CD4-positive, alpha-beta T cell treated with Interleukin-17A for 1 hour (primary cell): ENCODE measurements at places on chromosomes 7 and 10.

DNA sequence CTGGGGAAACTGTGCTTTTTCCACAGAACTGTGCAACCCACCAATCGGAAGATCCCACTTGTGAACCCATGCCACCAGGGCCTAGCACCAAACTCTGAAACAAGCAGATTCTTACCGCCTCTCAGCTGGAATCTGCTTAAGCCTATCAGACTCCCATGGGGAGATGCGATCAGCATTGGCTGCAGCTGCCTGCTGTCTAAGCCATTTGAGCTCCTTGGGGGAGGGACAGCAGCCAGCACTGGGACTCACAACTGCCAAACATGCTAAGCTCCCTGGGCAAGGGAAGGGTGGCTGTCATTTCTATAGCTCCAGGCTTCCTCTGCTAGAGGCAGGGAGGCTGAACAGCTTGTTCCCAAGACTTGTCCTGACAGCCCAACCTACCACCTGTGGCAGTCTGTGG is 283.8 kb downstream of the CDK14 start:
- DNase-seq, result no peak

DNA sequence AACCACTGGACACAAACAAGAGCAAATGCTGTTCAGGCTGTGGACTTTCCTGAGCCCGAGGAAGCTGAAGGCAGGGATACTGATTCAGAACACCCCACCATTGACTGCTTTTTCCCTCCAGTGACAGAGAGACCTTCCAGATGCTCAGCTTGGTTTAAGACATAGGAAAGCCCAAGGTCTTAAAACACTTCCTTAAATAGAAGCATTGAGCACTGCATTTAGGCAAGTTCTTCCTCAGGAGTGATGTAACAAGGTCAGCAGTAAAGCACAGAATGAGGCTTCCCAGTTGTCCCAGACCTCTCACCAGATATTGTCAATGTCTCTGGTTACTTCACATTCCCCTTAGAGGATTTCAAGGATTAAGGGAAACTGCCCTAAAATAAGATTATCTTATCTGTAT is 19.6 kb upstream of the CDCA7L start:
- no peak for DNase-seq

DNA sequence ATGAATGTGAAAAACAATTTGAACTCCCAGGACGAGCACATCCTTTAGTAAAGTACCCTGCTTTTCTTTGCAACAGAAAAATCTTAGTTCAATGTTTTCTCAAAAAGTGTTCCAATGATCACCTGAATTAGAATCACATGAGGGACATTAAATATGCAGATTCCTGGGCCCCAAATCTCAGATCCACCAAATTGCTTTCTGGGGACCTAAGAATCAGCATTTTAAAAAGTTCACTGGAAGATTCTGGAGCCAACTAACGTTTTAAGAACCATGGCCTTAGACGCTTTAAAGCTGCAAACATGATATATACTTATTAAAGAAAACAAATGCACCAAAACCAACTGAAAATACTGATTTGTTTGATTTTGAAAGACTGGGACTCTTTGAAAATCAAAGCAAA is 143.4 kb upstream of the TMEM168 start:
- DNase-seq, result no peak

DNA sequence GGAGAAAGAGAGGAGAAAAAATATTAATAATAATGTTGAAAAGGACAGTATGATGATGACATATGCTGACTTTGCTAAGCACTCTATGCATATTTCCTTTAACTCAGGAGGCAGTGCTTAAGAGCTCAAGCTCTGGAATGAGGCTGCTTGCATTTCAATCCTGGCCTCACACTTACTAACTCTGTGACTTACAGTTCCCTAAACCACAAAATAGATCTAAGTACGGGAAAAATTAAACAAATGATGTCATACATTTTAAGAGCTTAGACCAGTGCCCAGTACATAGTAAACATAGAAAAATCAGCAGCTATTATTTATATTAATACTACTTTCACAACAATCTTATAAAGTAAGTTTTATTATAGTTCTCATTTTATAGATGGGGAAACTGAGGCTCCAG is 61.3 kb downstream of the GFRA1 start:
- DNase-seq, result no peak

- no peak for DNase-seq
Observed at GRCh38 chr7:46880508-46881196, 701.3 kb downstream of the TNS3 start.

DNA sequence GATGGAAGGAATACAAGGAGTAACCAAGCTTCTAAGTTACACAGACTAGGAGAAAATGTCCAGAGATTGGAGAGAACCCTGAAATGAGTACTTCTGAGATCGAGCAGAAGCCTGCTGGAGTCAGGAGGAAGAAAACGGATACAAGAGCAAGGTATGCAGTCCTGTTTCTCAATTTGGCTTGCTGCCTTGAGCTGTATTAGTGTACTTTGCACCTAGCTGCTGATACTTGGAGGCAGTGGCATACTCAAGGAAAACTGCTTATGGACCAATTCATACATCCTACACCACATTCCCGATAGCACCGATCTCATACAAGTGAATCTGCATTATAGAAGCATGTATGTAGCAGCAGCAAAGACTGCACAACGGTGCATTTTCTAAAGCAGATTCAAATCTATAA is 14.4 kb downstream of the PIP4K2A start:
- no peak for DNase-seq

DNA sequence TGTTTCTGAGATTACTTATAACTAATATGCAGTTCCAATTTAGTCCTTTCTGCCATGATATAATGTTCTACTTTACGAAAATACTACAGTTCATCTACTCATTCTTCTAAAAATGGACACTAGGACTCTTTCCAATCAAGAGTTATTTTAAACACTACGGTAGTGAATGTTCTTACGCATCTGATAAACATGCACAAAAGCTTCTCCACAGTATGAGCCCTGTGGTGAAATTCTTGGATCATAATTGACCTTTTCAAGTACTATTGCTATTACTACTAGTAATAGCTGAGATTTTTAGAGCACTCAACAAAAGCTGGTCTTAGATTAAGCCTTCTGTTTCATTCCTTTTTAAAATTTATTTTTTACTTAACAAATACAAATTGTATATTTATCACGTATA is 106.4 kb downstream of the CH25H start:
- no peak for DNase-seq

DNA sequence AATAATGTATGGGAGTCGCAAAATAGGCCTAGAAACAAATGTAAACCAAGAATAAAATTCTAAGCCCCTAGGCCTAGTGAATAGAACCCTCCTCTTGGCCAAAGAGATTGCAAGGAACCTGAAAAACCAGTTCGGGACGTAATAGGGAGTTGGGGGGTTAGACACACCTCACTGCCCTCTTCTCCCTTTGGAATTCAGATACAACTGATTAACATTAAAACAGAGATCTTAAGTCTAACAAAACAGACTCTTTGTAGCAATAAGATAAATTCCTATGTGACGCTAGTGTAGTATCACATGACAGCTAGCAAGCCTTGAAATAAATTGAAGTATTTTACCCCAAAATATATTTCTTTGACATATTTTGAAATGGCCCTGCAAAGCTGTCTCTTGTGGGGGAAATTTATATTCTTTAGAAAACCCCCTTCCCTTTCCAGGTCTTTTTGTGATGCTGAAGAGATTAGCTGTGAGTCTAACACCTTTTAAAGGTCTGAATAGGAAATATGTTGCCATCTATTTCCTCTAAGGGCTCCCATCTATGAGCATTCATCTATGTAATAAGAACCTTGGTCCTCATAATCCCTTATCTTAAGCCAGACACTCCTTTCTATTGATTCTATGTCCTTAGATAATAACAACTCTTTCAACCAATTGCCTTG is 623.4 kb upstream of the NRG3 start:
- no peak for DNase-seq

DNA sequence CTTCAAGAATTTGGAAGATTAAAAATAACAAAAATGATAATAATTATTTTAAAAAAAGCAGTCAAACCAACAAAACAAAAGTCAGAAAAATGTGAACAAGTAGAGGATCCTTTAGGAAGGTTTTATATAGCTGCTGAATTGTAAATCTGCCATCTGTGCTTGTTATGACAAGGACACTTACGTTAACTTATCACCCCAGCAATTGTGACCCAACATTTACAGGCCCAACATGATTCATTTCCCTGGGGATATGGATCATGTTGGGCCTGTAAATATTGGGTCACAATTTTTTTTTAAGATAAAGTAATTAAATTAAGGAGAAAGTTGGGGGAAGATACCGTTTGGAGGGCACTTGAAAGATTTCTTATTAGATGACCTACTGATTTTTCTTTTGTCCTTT is 261.4 kb upstream of the HABP2 start:
- no peak for DNase-seq

DNA sequence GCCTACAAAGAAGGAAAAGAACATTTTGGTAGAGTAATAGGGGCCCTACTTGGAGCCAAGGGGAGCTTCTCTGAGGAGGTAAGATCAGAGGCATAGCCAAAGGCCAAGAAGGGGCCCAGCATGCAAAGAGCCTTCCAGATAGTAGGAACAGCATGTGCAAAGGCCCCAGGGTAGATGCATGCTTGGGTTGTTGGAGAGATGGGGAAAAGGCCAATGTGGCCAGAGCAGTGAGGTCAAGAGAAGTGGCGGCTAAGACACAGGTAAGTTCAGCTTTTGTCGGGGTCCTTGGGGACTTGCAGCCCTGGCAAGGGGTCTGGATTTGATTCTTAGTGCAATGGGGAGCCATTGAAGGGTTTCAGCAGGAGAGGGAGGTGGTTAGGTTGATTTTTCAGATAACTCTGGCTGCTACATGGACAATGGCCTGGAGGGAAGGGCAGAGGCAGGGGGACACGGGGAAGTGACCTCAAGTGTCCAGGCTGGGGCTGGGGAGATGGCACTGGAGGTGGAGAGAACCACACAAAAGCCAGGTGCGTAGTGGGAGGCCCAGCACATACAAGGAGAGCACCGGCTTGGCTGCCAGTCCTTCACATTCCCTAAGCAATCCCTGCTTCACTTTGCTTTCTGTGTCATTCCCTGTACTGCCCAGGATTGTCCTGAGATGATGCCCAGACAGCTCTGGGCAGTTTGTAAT is 16.5 kb downstream of the GRID1 start:
- DNase-seq, result no peak

GRCh38 chr10:3787016-3787400 is 2.0 kb upstream of the KLF6 start:
- DNase-seq, result no peak

GRCh38 chr10:133042061-133042460 is 45.7 kb upstream of the ADGRA1 start:
- no peak for DNase-seq

DNA sequence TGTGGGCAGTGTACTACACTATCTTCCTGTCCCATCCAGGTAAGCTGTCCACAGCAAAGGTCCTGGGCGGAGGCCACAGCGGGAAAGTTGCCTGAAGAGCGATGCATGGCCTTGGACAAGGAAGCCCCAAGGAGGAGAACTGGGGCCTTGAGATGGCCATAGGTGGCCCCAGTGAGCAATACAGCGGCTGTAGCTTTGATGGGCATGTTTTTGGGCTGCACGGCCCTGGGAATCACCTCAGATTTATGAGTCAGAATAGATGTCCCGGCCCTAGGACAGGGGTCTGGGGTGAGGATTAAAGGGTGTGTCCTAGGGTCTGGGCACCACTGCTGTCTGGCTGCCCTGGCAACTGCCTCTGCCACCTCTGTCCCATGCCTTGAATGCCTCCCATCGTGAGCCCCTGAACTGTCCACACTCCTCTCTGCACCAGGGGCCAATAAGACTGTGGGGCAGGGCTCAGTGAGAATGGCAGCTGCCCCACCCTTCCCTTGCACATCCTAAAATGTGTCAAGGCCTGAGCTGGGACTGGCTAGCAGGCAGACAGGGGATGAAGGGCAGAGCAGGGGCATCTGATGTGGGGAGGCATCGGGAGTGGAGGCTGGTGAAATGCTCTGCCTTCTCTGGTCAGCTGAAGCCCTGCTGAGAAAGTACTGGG is 9.4 kb upstream of the IRF5 start:
- no peak for DNase-seq

GRCh38 chr10:19592276-19592675 is 224.0 kb upstream of the PLXDC2 start:
- DNase-seq, result no peak

DNA sequence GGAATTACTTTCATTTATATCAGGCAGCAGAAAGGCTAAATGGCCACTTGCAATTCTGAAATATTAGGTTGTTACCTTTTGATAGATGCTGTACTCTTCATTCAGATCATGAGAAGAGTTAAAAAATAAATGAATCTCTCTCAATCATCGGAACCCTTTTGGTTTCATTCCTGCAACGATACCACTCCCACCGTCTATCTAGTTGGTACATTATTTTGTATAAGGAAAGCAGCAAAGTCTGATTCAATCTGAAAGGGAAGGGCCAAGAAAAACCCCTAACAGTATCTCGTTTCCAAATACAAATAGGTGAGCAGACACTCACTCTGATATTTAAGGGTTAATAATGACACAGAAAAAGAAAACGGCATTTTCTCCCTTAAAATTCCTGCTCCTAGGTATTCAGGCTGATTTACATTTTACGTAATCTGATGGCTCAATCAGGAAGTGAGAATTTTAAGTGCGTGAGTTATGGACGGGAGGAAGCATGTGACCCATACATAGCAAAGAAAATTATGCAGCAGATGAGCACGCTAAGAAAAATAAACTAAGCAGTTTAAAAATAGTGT is 209.4 kb upstream of the KLF14 start:
- DNase-seq, result peak; percentile 79

GRCh38 chr10:70306181-70306705 is 22.4 kb upstream of the NPFFR1 start:
- no peak for DNase-seq

DNA sequence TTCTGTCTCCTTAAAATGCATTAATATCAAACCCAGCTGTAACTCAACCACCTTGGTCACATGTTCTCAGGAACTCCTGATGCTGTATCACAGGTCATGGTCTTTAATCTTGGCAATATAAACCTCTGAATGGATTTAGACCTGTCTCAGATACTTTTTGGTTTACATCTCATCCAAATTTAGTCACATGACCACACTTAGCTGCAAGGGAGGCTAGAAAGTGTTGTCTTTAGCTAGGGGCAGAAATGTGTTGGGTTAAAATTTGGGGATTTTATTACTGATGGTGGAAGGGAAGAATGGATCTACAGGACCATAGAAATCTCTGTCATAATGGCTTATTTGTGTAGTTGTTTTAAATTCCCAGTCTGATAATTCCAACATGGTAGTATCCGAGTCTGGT is 29.6 kb upstream of the IL15RA start:
- DNase-seq, result no peak

DNA sequence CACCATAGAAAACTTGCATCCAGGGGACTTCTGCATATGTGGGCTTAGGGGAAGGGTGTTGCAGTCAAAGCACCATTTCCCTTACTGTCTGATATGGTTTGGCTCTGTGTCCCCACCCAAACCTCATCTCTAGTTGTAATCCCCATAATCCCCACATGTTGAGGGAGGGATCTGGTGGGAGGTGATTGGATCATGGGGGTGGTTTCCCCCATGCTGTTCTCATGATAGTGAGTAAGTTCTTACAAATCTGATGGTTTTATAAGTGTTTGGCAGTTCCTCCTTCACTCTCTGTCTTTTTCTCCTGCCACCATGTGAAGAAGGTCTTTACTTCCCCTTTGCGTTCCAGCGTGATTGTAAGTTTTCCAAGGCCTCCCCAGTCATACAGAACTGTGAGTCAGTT is 177.4 kb downstream of the ADK start:
- DNase-seq, result peak; percentile 3
